ENCODE measurements at places on chromosomes 6 and 20. TPM values are rescaled to one million over a fixed set of nuclear protein-coding genes. Genes with fewer than 3 reads are reported as not detected.

SLC17A2 gene
- not detected for polyA plus RNA-seq

GPR63 gene
- 0.34 TPM for polyA plus RNA-seq

TUBB gene
- 497 TPM for polyA plus RNA-seq

FLRT3 gene
- 0.04 TPM for polyA plus RNA-seq

FRS3 gene
- 5.7 TPM for polyA plus RNA-seq

RIMS1 gene
- not detected for polyA plus RNA-seq

VGLL2 gene
- not detected for polyA plus RNA-seq

LHFPL5 gene
- polyA plus RNA-seq, result not detected

PPP1R14C gene
- polyA plus RNA-seq, result 41.1 TPM

FRMD1 gene
- 0.11 TPM for polyA plus RNA-seq

HLA-DOB gene
- polyA plus RNA-seq, result 0.30 TPM

PBOV1 gene
- not detected for polyA plus RNA-seq

SLC13A3 gene
- polyA plus RNA-seq, result 0.54 TPM

SLC22A23 gene
- 3.7 TPM for polyA plus RNA-seq

OPN5 gene
- 0.11 TPM for polyA plus RNA-seq

DNA sequence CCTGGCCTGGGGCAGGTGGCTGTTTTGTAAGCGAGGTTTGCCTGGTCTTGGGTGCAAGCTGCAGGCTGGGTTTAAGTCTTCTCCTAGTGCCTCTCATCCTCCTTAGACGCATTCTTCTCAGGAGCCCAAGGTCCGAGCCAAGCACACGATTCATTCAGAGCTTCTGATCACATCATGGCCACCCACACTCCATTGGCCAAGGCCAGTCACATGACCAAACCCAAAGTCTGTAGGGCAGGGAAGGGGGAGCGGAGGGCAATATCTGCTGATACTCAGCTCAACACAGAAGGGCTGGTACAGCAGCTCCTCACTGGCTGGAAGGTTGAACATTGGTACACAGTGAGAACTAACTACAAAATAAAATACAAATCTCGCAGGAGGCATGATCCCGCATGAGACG is 177.2 kb upstream of the AFDN start:
- DNase-seq, result no peak

- DNase-seq, result no peak
Measured at GRCh38 chr6:31829633-31830283, 2.2 kb downstream of the HSPA1B start.

DNA sequence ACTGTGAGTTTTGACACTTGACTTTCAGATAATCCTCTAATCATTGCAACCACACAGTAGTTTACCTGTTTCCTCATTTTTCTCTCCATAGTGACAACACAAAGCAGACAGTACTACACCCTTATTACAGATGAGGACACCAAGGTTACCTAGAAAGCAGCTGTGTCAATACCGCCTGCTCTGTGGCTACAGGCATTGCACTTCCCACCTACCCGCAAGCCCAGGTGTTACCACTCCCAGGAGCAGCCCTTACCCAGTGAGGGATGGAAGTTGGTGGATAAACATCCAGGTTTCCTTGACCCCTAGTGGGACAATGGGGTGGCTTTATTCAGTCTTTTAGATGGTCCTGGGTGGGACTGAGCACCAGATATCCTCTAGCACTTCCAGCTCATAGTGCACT is 503.6 kb downstream of the PTPRT start:
- DNase-seq, result no peak

DNA sequence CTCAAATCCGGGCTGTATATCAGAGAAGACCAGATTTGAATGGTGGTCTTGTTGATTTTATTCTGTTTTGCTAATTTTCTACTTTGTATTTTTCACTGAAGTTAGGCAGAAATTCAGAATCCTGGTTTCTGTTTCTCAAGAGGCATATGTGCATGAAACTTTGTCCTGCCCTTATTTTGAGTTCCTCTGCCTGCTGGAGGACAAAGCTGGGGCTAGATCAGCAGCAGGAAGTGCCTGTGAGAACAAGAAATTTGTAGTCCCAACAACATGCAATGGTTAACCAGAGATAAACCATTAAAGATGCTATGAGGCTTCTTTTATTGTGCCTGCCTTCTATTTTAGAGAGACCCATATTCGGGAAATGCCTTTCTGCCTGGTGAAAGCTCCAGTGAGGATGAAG is 37.1 kb downstream of the BEND6 start:
- no peak for DNase-seq

DNA sequence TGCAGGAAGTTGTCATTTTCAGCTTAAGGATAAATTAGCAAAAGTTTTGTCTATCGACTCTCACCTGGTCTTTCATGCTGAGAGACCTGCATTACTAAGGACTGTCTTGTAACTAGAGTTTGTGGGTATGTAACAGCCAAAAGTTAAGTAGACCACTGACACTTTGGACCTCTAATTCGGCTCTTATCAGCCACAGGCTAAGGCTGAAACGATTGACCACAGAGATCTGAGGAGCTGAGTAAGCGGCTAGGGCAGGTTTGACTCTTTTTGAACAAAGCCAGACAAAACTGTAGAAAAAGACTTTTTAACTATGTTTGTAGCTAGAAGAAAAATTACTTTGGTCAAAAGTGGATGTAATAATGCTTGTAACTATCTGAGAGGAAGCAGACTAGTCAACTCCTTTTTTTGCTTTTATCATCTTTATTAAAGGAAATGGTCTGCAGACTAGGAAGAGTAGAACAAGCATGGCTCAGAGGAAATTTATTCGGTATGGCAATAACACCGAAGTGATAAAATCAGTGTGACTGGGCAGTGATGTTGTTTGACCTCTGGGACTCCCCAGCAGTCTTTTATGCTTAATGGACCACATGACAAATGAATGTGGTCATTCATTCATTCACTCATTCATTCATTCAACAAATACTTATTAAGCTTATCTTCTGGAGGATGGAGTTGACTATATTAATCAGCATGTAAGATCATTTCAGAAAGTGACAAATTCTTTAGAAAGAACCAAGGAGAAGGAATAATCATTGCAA is 725.0 kb upstream of the HS3ST5 start:
- no peak for DNase-seq

GRCh38 chr6:11815231-11815630 is 36.6 kb upstream of the ADTRP start:
- no peak for DNase-seq

- DNase-seq, result no peak
Measured at GRCh38 chr6:149271348-149272340, 45.9 kb upstream of the TAB2 start.

- no peak for DNase-seq
Measured at GRCh38 chr6:44651604-44652003, 264.1 kb downstream of the CDC5L start.

DNA sequence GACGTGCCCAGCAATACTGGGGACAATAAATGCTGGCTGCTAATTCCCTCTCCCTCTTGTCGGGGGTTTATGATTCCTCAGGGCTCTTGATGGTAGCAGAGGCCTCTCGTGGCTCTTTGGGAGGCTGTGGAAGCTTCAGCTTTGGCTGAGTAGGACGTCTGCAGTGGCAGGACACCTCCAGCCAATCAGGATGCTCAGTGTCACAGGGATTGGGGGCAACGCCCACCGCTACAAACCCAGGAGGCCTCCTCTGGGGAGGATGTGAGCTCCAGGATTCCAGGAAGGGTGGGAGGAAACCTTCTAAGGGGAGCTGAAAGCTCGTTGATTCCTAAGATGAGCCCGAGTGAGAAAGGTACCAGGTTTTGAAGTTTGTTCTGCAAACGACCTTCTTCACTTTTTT is 19.4 kb downstream of the RSPO4 start:
- no peak for DNase-seq

- DNase-seq, result no peak
Measured at GRCh38 chr6:130385064-130385695, 19.4 kb downstream of the TMEM200A start.

DNA sequence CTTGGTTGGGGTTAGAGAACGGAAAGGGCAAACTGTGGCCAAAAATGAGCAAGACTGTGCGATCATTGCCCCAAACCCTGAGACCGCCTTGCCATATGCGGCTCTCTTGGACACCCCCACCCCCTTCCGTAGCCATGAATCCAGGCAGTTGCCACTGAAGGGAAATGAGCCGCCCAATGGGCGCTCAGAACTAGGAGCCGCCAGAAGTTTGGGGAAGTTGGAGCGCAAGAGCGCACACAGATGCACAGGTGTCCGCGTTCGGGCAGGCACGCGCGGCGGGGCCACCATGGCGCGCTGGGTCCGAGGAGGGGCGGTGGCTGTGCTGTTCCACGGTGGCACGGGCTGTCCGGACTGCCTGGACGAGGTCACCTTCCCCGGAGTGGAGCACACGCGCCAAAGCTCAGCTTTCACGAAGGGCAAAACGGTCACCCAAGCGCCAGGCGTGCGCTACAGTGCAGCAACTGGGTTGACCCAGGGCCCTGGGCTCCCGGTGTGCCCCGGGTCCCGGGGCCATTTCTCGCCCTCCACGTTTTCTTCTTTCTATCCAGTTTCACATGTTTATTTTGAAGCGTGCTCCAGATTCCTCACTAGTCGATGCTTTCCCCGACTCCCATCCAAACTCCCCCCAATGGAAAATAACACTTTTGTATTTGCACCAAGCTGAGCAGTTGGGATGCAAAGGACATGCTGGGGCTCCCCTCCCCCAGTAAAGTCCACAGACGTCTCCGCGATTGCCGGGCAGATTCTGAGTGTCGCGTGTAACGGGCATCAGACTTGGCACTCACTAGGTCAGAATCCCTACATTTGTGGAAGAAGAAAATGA is 906 bp upstream of the PDE10A start:
- DNase-seq, result peak; percentile 55

GRCh38 chr6:148700047-148700715 is 46.6 kb upstream of the UST start:
- no peak for DNase-seq

- DNase-seq, result no peak
Measured at GRCh38 chr6:54802775-54803634, 43.6 kb upstream of the FAM83B start.

DNA sequence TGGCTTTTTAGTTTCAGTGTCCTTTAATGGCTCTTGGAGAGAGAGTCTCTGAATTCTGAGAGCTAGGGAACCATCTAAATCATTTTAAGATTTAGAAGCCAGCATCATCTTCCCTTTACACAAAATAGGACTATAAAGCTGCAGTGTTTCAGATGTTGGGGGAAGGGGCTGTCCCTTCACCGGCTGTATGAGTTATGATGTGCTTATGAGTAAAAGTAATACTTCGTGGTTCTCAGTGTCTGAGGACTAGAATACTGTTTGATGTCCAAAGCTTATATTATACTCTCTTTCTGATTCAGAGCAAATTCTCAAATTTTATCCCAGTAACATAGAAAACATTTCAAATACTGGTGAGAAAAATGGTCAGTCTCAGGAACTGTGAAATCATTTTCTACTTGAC is 63.5 kb upstream of the FAM8A1 start:
- DNase-seq, result no peak

DNA sequence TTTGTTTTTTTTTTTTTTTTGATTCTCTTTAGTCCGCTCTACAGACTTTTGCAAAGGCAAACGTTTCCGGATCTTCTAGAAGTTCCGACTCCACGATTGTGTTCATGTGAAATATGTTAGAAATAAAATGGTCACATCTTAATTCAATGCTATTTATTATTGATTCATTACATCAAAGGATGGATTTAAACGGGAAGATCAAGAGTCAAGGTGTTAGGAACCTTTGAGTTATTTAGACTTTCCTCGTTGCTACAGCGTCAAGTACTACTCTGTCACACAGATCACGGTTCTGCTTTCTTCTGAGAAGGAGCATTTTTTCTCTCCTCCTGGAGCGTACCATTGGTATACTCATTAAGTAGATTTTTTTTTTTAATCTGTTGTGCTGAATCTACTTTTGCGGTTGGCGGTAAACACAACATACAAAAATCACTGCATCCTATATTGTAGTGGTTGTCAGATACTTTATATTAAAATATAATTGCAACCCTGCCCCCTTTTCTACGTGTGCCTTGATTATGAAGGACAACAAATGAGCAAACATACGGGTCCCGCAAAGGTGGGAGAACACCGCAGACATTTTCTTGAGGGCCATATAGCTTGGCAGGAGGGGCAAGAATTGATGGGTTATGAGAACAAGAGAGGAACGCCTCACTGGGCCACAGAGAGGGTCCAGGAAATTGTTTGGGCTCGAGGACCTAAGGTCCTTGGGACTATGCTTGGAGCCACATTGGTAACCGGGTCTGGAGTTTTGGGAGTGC is 17.5 kb downstream of the HMGN4 start:
- DNase-seq, result no peak

GRCh38 chr6:140226637-140227036 is 852.2 kb upstream of the CITED2 start:
- no peak for DNase-seq

GRCh38 chr6:156597095-156597494 is 180.1 kb upstream of the ARID1B start:
- no peak for DNase-seq

DNA sequence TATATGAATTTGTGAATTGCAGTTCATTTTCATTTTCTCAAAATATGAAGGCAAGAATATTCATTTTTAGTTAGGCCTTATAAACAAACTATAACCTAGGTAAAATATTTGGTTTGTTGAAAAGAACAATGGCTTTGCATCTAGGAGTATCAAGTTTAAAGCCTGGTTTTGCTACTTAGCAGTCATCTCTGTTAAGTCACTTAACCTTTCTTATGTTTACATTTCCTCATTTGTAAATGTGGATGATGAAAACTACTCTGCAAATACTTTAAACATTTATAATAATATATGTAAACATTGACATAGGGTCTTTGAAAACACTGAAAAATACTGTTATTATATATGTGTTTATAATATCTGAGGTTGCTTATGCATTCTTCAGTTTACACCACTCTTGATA is 135.5 kb downstream of the CENPW start:
- no peak for DNase-seq

- no peak for DNase-seq
Measured at GRCh38 chr6:19465760-19466159, 371.4 kb upstream of the ID4 start.

DNA sequence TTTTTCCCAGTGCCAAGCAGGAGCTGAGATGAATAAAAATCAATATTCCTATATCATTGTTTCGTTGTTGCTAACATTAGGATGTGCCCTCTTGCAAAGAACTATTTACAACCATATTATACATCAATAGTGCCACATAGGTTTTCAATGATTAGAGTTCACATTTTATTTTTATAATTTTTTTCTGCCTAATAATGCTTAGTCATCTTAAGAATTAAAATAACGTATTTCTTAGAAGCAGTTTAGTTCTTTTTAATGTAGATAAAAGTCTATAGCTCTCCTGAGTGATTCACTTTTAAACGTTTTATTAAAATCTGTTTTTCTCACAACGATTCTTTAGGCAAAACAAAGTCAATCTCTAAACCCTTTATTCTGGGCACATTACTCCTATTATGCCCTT is 71.6 kb downstream of the CHD6 start:
- DNase-seq, result no peak

DNA sequence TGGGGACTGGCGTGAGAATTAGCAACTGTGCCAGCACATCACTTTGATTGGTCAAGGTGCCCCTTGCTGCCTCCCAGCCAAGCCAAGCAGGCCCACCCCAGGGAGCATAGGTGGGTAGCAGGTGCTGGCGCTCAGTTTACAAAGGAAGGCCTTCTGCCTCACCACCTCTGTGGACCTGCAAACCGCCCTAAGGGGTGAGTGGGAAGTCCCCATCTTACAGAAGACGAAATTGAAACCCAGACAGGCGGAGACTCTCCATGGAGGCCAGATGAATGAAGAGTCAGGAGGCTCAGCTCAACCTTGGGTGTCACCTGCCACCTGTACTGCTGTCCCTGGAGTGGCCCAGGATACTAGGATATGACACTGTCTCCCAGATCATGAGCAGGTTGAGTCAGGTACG is 21.5 kb upstream of the MAS1L start:
- no peak for DNase-seq

- DNase-seq, result no peak
Measured at GRCh38 chr6:148497717-148498116, 155.1 kb downstream of the SASH1 start.

Measured in heart left ventricle (tissue), 16 donors.